ENCODE measurements at places on chromosomes 11 and 22. TPM values are rescaled to one million over a fixed set of nuclear protein-coding genes. Genes with fewer than 3 reads are reported as not detected.

Gene OR52H1
- total RNA-seq: not detected

Gene TBX1
- total RNA-seq: 11.8 TPM

Gene CHCHD10
- total RNA-seq: 10.9 TPM

Gene IL18
- 0.18 TPM for total RNA-seq

Gene RTN4RL2
- 0.26 TPM for total RNA-seq

Gene CATSPERZ
- not detected for total RNA-seq

Gene TNRC6B
- 16.4 TPM for total RNA-seq

Gene PIK3IP1
- 0.51 TPM for total RNA-seq

Gene CNTF
- 1.6 TPM for total RNA-seq

Gene LRRC32
- 0.30 TPM for total RNA-seq

Gene CYTH4
- not detected for total RNA-seq

Gene HBD
- not detected for total RNA-seq

Gene CECR2
- 17.6 TPM for total RNA-seq

Gene GRM5
- total RNA-seq: 0.04 TPM

Gene CHEK1
- total RNA-seq: 48.3 TPM

Gene CLCF1
- total RNA-seq: 6.1 TPM

Gene PRR14L
- 22.0 TPM for total RNA-seq

Gene OR2AG1
- total RNA-seq: not detected

Gene PTPRCAP
- total RNA-seq: not detected

Gene OR10A2
- not detected for total RNA-seq

Gene APLNR
- total RNA-seq: 0.08 TPM

Gene NCF4
- total RNA-seq: not detected

Gene MRGPRG
- total RNA-seq: not detected

Gene CD3E
- not detected for total RNA-seq

Gene TSSK2
- total RNA-seq: not detected

Gene POTEH
- total RNA-seq: not detected

Gene PHOX2A
- total RNA-seq: not detected

Gene PATE4
- not detected for total RNA-seq

Gene CRYBB1
- total RNA-seq: 0.30 TPM

Gene TP53I11
- 14.7 TPM for total RNA-seq

Gene ISX
- total RNA-seq: not detected

Gene GTSE1
- total RNA-seq: 57.8 TPM

Gene BARX2
- 0.18 TPM for total RNA-seq

Gene KCNQ1OT1
- 12.3 TPM for total RNA-seq

Gene MS4A12
- total RNA-seq: not detected

Gene C22orf42
- not detected for total RNA-seq

Gene GDPD4
- not detected for total RNA-seq

Gene GPR83
- 0.04 TPM for total RNA-seq

Gene SCT
- total RNA-seq: not detected
